ENCODE measurements at places on chromosomes 1 and 21.

DNA sequence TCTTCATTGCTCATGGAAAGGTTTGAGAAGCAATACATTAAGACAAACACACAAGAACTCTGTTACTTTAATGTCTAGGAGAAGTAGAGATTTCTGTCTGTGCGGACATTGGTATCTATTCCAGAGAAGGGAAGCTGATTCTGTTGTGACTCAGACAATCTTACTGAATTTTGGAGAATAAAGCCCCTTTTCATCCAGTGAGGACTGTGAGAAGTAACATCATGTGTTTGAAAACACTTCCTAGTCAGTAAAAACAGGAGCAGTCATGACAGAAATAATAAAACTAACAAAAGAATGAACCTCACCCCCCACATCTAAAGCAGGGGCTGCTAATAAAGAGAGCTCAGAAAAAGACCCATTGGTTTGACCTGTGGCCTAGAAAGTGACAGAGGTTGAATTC lies 46.6 kb downstream of the NEK7 start:
- DNase-seq = no peak

- no peak for DNase-seq
These were observed 1648.4 kb downstream of the KCNT2 start for GRCh38 chr1:194959795-194960194.

DNA sequence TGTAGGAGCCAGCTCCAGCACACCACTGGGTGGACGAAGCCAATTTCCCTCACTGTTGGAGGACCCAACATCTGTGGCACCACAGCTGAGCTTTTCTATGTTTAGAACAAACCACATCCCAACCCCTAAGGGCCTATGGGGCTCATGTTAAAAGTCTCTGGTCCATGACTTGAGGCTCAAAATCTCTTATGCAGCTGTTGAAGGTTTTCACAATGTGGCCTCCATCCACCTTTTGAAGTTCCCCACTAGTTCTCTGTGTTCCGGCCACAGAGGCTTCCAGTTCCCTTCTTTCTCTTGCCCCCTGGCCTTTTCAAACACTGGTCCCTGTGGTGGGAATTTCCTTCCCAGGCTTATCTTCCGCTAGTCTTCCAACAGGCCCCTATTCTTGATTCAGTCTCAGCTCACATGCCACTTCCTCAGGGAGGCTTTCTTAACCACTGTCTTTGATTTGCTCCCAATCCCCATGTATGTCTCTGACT lies 3.9 kb upstream of the IFNLR1 start:
- DNase-seq = peak; percentile 80

- no peak for DNase-seq
These were observed 59.8 kb upstream of the KCNK2 start for GRCh38 chr1:215022741-215023141.

DNA sequence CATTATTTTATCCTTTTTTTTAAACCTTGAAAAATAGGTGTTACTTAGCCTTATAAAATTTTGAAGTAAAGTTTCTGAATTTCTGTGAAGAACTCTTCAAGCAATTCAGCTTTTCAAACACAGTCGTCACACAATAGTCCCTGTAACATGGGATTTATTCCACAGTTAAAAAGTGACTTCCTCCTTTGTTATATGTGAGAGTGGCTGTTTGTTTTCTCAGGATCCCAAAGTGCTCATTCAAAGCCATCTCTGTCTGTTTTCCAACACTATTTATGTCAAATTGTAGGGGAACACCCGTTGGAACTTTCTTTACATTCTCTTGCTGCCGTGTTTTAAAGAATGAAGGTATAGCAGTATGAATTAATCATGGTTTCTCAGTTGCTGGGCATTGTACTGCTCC lies 80.8 kb upstream of the GPR52 start:
- DNase-seq = no peak

DNA sequence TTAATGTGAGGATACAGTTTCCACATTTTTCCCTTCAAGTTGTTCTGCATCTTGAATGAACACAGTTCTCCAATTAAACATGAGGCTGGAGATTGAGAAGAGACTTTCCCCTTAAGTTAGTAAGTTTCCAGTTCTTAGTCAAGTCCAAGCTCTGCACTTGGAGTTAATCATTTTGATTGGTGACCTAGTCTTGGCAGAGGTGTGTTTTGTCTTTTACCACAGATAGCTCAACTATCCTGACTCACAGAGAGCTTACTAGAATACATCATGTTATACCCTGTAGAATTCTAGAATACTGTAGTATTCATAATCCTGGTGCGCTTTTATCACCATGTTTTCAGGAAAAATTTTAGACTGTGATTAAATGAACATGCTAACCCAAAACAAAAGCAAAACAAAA lies 129.2 kb downstream of the CYYR1 start:
- no peak for DNase-seq

DNA sequence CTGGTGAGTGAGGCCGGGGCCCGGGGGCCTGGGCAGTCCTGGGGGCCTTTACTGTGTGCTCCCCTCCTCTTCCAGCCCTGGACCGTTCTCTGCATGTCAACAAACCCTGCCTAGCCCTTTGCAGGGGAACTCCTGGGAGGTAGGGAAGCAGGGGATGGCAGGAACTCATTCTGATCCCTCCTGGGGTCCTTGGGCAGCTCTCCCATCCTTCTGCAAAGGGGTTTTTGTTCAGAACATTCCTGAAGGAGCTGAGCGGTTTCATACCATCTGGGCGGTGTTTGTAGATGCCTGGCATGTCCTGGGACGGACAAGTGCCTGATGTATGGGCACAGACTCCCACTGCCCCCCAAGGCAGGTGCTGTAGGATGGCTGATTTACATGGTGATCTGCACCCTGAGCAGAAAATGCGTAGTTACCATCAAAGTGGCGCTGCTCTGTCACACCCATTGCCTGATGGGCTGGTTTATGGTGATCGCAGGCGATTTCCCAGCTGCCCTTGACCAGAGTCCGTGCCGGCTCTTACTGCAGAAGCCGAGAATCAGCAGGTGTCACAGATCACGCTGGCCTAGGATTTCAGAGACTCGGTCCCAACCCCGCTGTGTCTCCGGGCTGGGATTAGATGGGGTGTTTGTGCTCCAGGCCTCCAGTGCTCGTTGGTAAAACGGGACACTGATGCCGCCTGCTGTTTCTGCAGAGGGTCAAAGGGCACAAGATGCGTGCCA lies 71.6 kb upstream of the TRAPPC10 start:
- no peak for DNase-seq

DNA sequence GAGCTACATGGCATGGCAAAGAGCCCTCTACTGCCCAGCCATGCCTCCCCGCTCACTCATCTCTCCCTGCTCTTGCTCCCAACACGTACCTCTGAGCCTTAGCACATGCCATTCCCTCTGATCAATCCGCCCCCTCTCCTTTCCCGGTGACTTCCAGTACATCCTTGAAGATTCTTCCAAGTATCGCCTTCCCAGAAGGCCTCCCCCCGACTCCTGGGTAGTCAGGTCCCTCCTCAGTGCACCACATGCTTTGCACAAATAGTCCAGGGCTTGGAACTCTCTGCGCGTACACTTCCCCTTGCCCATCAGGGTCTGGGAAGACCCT lies 77.0 kb upstream of the IFFO2 start:
- DNase-seq = no peak

DNA sequence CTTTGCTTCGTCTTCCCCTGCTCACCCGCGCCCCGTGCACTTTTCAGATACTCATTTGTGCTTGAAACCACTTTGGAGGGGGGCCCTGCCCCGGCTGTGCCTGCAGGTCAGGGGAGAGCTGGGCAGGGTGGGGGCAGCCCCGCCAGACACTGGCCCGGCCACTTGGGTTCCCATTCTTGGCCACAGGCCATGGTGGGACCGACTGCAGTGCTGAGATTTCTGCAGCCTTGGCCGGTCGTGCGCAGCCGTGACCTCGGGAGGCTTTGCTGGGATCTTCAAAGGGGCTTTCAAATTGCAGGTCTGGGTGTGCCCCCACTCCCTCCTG lies 54.5 kb upstream of the TTC34 start:
- no peak for DNase-seq

DNA sequence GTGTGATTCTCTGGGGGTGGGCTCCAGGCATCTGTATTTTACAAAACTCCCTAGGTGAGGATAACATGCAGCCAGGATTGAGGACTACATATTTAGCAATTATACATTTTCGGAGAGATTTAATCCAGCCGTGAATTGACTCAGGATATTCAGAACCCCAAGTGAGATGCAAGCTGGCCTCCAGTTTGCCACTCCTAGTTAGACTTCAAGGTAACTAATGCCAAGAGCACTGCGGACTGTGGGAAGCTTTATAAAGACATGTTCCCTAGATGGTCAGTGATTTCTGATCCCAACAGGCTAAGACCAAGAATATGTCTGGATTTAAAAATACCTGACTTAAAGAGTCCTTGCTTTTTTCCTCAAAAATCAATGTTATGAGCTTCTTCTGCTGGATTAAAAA lies 308.5 kb downstream of the NTNG1 start:
- DNase-seq = no peak

DNA sequence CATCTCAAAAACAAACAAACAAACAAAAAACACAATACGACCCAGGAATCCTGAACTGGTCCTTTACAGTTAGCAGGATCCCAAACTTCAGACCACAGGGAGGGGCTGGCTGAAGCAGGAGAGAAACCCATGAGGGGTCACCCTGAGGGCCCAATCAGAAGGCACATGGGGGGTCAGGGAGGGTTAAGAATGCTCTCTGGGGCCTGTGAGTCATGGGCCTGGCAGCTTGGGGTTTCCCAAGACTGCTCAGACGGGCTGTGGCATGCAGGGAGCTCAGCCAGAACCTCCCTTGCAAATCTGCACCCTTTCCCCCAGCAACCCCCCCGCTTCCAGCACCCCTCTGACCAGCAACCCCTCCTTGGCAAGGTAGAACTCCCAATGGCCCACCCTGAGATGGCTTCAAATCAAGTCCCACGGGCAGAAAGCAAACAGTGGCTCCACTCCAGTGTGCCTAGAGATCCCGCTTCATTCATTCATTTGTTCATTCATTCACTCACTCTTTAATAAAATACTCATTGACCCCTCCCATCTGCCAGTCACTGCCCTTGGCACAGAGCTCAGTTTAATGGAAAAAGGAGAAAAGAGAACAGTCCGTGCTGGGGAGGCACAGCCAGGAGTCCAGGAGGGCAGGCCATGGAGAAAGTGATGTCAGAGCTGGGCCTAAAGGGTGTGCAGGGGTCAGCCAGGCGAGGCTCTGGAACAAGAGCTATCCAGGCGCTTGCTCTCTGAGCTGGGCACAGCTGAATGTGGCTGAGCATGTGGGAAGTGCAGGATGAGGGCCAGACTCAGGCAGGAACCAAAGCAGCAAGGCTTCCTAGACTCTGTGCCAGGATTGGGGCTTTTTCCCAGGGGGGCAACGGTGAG lies 8.2 kb downstream of the UQCRHL start:
- peak; percentile 42 for DNase-seq

DNA sequence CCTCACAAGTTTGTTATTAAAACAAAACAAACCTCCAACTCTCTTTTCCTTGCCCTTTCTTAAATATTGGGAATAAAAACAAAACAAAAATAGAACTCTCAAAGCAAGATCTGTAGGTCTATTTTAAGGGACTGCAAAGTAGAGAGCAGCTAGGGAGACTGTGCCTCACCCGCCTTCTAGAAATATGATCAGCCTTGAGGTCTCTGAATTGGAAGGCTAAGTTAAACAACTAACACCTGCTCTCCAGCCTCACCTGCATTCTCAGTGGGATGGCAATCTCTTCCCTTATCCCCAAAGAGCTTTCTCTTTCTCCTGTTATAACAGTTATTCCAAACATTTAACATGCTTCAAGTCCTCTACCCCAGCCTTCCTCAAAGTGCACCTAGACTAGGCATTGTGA lies 75.5 kb upstream of the TNR start:
- DNase-seq = no peak

DNA sequence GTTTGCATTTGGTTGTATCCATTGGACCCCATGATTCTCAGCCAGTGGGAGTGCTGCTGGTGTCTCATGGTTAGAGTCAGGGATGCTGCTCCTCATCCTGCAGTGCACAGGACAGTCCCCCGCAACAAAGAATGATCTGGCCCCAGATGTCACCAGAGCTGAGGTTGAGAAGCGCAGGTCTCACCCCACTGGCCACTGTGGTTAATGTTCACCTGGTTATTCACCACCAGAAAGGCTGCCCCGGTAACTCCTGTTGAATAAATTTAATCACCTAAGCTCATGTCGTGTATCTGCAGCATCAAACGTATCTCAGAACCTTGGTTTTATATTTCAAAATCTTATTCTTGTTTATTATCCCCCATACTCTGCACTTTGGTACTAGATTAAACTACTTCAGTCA lies 75.8 kb downstream of the ATP5PO start:
- no peak for DNase-seq

Data from stimulated activated naive B cell treated with anti-CD40 and anti-IgM and Interleukin-4, amounts not matched to agents 10 μg/mL and 1 μg/mL and 100 μg/mL, for 72 hours (primary cell).